ENCODE measurements at places on chromosomes 11 and 22.

DNA sequence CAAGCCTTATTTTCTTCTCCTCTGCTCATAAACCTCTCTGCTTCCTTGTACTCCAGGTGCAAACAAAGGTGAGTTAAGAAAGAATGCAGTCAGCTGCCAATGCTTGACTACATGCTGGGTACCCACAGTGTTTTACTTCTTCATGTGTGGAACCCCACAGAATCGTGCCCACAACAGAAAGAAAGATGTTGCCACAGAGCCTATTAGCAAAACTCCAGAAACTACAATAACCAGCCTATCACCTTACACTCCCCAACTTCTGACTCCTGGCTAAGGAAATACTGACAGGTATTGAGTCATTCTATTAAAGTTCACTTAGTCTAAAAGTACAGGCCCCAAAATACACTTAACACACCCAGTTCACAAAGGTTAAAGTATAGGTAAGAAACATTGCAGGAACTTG lies 56.9 kb upstream of the CCDC89 start:
- DNase-seq = no peak

DNA sequence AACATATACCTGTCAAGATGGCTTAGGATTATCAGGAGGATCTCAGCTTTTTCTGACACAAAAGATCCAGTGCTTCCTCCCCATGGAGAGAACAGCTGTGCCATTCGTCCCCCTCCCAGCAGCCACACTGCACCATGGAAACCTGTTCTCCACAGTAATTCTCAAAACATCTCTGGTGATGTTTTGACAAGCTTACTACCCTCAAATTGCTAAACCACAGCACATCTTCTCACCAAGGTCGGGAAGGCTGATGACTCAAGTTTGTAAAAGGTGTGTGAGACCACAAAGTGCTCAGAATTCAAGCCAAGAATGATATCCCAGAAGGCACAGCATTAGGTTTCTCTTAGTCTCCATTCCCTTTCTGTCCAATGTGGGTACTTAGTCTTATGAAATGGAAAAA lies 3.9 kb upstream of the RAB38 start:
- peak; percentile 45 for DNase-seq

- DNase-seq = no peak
These were observed 159.6 kb downstream of the SWAP70 start for GRCh38 chr11:9823439-9823838.

- no peak for DNase-seq
These were observed 4.5 kb upstream of the JAML start for GRCh38 chr11:118229274-118229847.

- peak; percentile 26 for DNase-seq
These were observed 19.5 kb downstream of the PIK3IP1 start for GRCh38 chr22:31272522-31273446.

GRCh38 chr22:45667486-45667885 lies 4.1 kb upstream of the ATXN10 start:
- no peak for DNase-seq

GRCh38 chr11:22976146-22976545 lies 115.9 kb upstream of the CCDC179 start:
- no peak for DNase-seq

DNA sequence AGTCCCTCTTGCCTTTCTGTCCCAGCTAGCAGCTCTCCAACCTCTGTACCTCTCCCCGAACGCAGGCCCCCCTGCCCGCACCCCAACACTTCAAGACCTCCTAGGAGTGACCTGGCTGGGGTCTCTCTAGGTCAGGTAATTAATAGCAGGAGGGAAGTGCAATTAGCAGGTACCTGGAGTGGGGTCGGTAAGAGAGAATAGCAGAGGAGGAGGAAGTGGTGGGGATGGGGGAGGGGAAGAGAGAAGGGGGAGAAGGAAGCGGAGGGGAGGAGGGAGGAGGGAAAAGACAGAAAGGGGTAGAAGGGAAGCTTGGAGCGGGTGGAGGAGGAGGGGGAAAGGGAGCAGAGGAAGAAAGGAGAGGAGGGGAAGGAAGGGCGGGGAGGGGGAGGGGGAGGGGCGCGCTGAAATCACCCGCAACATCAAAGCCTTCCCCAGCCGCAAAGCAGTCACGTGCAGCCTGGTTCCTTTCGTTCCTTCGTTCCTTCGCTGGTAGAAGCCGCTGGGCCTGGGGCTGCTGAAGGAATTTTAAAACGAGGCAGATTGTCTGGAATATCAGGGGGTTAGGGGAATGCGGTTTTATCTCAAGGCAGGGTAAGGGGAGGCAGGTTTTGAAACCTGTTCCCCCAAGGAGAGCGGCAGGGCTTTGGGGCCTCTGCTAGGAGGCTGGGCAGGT lies 29.3 kb upstream of the TCF20 start:
- DNase-seq = peak; percentile 30

- no peak for DNase-seq
These were observed 321.8 kb downstream of the CADM1 start for GRCh38 chr11:115182282-115182955.

DNA sequence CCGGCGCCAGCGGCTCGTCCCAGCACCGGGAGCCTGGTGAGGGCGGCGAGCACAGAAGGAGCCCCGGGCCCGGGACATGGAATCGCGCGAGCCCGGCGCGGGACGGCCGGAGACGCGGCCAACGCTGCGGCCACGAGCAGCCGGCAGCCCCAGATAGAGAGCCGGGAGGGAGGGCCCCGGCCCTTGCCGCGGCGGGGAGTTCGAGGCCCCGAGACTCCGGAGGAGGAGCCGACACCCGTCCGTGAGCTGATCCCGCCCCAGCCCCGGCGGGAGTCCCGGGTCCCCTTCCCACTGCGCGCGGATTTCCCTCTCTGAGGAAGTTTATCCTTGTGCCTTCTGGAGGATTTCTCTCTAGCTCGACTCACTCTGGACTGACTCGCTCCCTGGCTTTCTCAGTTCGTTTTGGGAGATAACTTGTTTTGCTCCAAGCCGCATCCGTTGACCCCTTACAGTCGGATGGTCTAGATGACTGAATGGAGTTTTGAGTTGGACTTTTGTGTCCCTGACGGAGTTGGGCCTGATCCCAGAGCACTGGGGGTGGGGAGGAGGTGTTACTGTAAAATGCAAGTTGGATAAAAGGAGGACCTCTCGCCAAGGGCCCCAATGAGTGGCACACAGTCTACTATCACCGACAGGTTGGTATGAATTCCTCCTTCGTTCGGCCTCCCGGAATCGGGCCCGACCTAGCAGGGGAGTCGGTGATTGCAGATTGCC lies 585 bp downstream of the ARHGEF12 start:
- no peak for DNase-seq

DNA sequence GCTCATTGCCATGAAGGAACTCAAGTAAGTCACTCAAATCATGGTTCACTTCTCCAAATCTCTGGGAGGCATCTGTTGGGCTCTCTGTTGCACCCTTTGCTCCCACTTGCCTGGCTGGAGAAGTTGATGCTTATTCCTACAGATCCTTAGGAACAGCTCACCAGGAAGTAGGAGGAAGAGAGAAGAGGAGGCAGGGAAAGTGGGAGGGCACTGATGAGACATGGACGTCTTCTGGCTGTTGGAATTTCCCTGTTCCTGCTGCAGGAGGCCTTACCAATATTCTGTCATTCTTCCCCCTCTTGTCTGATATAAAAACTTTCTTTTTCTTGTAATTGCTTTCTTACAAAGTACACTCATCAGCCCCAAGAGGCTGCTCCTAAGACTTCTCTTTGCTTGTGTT lies 13.6 kb downstream of the POLR2F start:
- no peak for DNase-seq

- DNase-seq = no peak
These were observed 51.5 kb downstream of the ALG9 start for GRCh38 chr11:111819829-111820237.

- no peak for DNase-seq
These were observed 20.8 kb downstream of the MUC15 start for GRCh38 chr11:26551186-26551801.

DNA sequence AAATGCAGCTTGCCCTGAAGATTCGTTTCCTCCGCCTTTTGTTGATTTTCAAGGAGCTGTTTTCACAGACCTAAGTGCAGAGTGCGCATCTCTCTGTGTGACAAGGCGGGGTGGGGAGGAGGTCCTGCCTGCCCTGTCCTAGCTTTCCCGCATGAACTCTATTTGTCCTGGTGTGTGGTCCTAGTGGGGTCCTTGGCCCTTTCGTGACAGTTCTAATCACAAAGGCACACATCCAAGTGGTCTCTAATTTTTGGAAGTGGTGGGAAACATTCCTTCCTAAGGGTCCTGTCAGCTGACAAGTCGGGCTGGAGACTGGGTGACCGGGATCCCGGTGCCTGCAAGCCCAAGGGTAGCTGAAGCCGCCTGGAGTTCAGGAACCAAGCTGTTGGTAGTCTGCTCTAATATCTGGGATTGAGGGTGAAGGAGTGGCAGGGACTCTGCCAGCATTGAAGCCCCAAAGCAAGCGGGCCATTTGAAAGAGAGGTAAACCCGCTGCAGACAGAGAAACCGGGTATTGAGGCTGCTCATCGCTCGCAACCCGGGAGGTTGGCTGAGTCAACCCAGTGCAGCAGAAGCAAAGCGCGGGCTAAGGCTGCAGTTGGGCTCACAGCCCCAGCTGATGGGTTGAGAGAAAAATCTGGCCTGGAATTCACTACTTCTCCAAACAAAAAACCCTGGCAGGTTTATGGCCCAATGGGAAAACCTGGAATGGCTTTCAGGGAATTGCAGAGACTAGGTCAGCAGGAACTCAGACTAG lies 28.1 kb upstream of the FBXO3 start:
- no peak for DNase-seq
